Lung (tissue), 17 donors: ENCODE measurements at places on chromosomes 2 and 18. TPM values are rescaled to one million over a fixed set of nuclear protein-coding genes. Genes with fewer than 3 reads are reported as not detected.

DNA sequence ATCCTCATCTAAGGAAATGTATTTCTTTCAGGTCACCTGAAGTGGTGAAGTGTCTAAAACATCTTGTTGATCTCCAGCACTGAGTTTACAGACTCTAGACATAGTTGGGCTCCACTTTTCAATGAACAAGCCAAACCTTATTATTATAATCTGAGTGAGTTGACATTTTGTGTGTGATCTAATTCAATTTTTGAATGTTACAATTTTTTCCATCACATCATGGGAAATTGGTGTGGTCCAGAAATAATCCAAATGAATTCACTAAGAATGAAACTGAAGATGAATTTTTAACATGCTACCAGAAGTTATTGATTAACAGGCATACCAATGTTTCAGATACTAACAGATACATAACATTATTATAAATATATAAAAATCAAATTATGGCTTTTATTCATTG is 75.6 kb upstream of the EFEMP1 start:
- H3K27ac ChIP-seq, result no peak overlapping the region
- no peaks in the 10 kb centered on the region for H3K36me3 ChIP-seq
- no peaks in the 10 kb centered on the region for H3K27me3 ChIP-seq
- no peak for DNase-seq
- no peak overlapping the region for H3K4me3 ChIP-seq

Gene NT5C1B
- not detected for total RNA-seq

DNA sequence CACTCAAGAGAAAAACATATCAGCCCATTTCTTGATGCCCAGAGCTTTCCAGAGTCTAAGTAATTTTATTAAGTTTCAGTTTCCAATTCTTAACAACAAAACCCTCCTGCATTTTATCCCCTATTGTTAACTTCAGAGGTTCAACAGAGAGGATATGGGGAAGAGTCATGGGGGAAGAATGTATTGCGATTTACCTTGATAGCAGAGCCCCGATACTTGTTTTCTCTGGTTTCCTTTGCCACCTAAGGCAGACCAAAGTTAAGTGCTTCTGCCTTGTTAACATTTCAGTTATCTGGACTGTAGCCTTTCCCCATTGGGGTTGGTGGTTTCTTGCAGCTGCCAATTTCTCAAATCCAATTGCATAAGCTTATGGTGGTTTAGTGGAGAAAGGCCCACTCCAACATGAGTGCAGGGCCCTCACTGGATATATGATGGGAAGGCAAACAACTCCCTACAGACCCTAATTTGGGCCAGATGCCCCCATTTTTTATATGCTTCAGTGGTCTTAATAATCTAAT is 82.0 kb upstream of the ITGB6 start:
- DNase-seq, result no peak
- peaks cover 14% of the 10 kb centered on the region for H3K36me3 ChIP-seq
- peaks cover 7% of the 10 kb centered on the region for H3K4me1 ChIP-seq
- H3K27ac ChIP-seq, result no peak overlapping the region

- H3K36me3 ChIP-seq, result no peaks in the 10 kb centered on the region
- no peak overlapping the region for H3K4me3 ChIP-seq
- no peaks in the 10 kb centered on the region for H3K27me3 ChIP-seq
- H3K27ac ChIP-seq, result no peak overlapping the region
- DNase-seq, result no peak
These were observed 352.7 kb upstream of the SLC39A10 start for GRCh38 chr2:195304310-195304709.

Gene AGFG1
- 90.2 TPM for total RNA-seq

GRCh38 chr2:108215794-108216211 is 24.0 kb upstream of the SULT1C3 start:
- DNase-seq, result peak; percentile 57
- no peaks in the 10 kb centered on the region for H3K36me3 ChIP-seq
- no peak overlapping the region for H3K4me3 ChIP-seq

DNA sequence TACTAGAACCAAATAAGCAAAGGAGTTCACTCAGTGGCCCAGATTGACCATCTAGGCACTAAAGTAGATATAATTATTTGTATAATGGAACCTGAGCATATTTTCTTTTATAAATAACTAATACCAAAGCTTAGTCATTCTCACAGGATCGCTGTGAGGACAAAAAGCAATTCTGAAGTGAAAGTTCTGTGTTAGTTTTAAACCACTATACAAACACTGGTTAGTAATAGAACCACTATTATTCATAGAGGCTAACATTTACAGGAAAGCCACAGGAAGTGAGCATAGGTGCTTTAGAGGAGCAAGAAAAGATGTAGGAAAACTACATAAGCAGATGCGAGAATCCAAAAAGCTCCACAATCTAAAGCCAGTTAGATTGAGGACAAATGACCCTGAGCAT is 364.7 kb downstream of the XIRP2 start:
- no peaks in the 10 kb centered on the region for H3K27me3 ChIP-seq
- no peak for DNase-seq
- H3K27ac ChIP-seq, result no peak overlapping the region
- H3K36me3 ChIP-seq, result no peaks in the 10 kb centered on the region
- no peak overlapping the region for H3K4me3 ChIP-seq

Gene DHRS9
- total RNA-seq, result 1.5 TPM

Gene BABAM2
- total RNA-seq, result 43.3 TPM

Gene C2orf49
- total RNA-seq, result 18.7 TPM

GRCh38 chr18:49841236-49842217 is 28.2 kb upstream of the ACAA2 start:
- H3K4me3 ChIP-seq, result no peak overlapping the region
- H3K27me3 ChIP-seq, result no peaks in the 10 kb centered on the region
- no peak for DNase-seq
- no peak overlapping the region for H3K27ac ChIP-seq

Gene FBXO41
- 5.0 TPM for total RNA-seq

DNA sequence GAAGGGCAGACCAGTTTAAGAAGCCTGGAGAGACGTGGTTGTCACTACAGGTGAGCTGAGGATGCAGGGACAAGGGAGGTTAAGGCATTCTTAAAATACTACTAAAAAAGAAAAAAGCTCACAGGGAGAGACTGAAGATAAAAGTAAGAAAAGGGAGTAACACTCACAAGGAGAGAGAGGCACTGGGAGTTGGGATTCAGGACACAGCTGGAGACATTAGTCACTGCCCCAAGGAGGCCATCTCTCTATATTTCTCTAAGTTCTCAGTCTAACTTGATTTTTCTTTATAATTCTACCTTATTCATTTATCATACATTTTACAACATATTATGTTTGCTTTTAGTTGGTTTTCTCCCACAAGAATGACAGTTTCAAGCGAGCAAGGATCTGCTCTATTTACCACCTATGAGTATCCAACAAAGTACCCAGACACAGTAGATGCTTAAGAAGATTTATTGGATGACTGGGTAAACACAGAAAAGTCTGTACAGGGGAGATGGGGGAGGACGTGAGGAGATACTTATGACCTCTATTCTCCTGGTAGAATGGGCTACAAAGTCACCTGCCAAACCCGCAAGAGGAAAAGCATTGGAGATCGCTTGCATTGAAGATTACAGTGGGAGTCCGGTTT is 2.2 kb downstream of the SERPINE2 start:
- no peaks in the 10 kb centered on the region for H3K4me1 ChIP-seq
- no peak overlapping the region for H3K27ac ChIP-seq
- DNase-seq, result no peak
- no peaks in the 10 kb centered on the region for H3K36me3 ChIP-seq
- no peak overlapping the region for H3K4me3 ChIP-seq
- peaks cover 4% of the 10 kb centered on the region for H3K27me3 ChIP-seq

Gene CXCR1
- 1.9 TPM for total RNA-seq

DNA sequence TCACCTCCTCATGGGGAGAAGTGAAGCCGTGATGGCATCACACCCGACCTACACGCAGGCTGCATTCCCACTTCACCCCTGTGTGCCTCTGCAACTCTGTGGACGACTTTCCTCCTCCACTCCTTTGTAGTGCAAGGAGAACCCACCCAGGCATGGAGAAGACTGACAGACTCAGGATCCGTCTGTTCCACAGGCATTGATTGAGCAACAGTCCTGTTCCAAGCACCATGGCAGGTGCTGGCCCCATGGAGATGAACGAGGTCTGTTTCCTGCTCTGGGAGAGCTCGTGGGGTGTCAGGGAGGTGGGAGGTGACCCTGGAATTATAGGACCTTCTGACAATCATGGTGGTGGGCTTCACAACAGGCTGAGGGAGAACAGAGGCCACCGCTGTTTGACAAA is 284.7 kb upstream of the HDAC4 start:
- H3K4me3 ChIP-seq, result no peak overlapping the region
- no peak for DNase-seq
- no peak overlapping the region for H3K27ac ChIP-seq
- no peaks in the 10 kb centered on the region for H3K27me3 ChIP-seq

DNA sequence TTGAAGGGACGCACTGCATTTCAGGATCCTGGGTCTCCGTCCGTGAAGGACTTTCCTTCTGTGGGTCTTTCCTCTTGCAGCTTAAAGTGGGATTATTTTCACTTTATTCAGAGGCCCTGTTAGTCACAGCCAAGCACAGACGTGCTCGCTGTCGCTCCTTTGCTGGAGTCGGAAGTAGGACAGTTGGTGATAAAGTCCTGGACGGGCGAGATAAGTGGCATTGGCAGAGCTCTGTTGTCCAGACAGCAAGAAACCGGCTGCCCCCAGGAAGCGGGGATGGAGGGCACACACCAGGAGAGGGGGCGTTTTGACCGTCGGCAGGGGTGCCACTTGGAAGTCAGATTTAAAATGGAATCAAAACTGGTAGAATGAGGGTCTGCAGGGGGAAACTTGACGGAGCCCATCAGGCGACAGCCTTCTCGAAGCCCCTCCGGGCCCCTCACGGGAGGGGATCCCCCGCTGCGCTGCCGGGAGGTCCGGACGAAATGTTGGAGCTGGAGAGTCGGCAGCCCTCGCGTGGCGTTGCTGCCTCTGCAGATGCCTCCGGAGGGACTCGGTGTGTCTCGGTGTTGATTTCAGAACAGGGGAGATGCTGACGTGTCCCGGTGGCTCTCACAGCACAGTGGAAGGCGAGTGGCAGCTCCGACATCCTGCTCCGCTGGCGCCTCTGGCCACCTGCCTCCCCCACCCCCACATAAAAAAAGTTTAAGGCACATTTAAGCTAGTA is 124.2 kb downstream of the NFATC1 start:
- no peak overlapping the region for H3K4me3 ChIP-seq
- no peak overlapping the region for H3K27ac ChIP-seq
- DNase-seq, result peak; percentile 60

- peak; percentile 37 for DNase-seq
- no peaks in the 10 kb centered on the region for H3K4me1 ChIP-seq
- no peak overlapping the region for H3K27ac ChIP-seq
These were observed 420.8 kb upstream of the SPHKAP start for GRCh38 chr2:228602288-228602687.

Gene CERKL
- total RNA-seq, result 3.3 TPM

- no peak overlapping the region for H3K4me3 ChIP-seq
- no peaks in the 10 kb centered on the region for H3K36me3 ChIP-seq
- DNase-seq, result no peak
- no peaks in the 10 kb centered on the region for H3K4me1 ChIP-seq
- H3K27me3 ChIP-seq, result no peaks in the 10 kb centered on the region
- H3K27ac ChIP-seq, result no peak overlapping the region
These were observed 18.6 kb downstream of the PRKD3 start for GRCh38 chr2:37306024-37306423.

GRCh38 chr2:19362755-19363473 is 4.5 kb upstream of the OSR1 start:
- no peak overlapping the region for H3K27ac ChIP-seq
- H3K4me1 ChIP-seq, result peaks cover 22% of the 10 kb centered on the region
- H3K36me3 ChIP-seq, result no peaks in the 10 kb centered on the region
- peaks cover 40% of the 10 kb centered on the region for H3K27me3 ChIP-seq
- DNase-seq, result peak; percentile 97

- no peak overlapping the region for H3K4me3 ChIP-seq
- no peak for DNase-seq
- H3K27me3 ChIP-seq, result no peaks in the 10 kb centered on the region
- H3K36me3 ChIP-seq, result no peaks in the 10 kb centered on the region
These were observed 29.5 kb downstream of the INPP4A start for GRCh38 chr2:98473995-98474780.

Gene DNAH6
- 16.9 TPM for total RNA-seq

- no peaks in the 10 kb centered on the region for H3K27me3 ChIP-seq
- H3K4me1 ChIP-seq, result no peaks in the 10 kb centered on the region
- no peak for DNase-seq
These were observed 36.6 kb downstream of the DARS1 start for GRCh38 chr2:135948642-135949355.

DNA sequence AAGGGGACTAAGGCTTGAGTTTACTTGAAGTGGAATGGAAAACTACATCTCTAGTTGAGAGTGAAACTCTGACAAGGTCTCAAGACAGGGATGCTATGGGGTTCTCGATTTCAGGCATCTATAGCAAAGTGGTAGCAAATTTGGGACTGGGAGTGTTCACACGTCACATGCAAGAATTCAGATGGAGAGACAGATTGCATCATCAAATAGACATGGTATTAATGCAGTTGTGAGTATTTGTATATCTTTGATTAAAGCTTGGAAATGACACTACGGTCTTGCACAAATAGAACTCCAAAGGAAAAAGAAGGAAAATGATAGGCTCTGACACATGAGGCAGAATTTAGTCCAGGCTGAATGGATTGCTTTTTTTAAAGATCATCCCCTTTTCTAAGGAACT is 1061.6 kb upstream of the FANCL start:
- no peak overlapping the region for H3K4me3 ChIP-seq
- no peaks in the 10 kb centered on the region for H3K36me3 ChIP-seq
- no peak overlapping the region for H3K27ac ChIP-seq
- DNase-seq, result no peak
- H3K4me1 ChIP-seq, result no peaks in the 10 kb centered on the region

DNA sequence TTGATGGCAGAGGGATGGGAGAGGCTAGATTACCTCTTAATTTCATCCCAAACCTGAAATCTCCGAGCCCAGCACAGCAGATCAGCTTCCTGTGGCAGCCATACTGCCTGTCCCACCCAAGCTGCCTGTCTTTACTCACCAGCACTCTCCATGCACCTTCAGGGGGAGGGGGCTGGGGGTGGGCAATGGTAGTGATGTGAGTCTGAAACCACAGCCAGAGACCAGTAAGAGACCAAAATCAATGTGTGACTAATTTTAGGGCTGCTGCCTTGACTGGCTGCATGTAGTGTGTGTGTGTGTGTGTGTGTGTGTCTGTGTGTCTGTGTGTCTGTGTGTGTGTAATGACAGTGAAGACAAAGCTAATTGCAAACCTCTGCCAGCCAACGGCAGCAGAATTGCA is 11.7 kb upstream of the TEX261 start:
- DNase-seq, result no peak
- no peaks in the 10 kb centered on the region for H3K4me1 ChIP-seq
- no peaks in the 10 kb centered on the region for H3K36me3 ChIP-seq
